ENCODE measurements at places on chromosomes 11 and 22.
A peak's percentile ranks its signal among the peaks of the same experiment; 100 is the strongest.

DNA sequence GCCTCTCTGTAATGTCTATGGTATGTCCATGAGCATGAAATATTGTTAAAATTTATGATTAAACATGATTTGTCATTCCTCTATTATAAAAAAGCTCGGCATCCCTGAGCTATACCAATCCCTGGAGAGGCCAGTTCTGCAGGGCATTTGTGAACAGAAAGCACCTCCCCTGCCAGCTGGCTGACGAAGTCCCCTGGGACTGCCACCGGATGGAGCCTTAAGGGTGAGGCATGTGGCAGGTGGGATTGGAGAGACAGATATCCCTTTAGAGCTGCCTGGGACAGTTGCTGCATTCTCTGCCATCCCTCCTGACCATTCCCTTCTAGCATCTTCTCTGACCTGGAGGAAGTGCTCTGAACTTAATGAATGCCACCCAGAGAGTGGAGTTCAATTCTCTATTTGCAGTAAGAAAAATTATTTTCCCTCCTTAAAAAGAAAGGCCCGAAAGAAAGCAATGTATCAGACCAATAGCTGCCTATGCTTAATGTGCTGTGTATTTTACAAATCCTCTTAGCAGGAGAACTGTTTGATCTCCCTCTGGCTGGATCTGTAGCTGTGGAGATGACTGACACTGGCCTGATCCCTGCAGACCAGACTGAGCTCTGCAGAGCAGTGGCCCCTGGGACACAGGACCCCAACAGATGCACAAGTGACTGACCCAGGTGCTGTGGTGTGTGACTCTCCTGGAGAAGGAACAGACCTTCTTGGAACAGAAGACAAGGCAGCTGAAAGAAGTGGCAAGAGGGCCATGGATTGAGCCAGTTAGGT is 219.0 kb upstream of the NAV2 start:
- no peak for DNase-seq

DNA sequence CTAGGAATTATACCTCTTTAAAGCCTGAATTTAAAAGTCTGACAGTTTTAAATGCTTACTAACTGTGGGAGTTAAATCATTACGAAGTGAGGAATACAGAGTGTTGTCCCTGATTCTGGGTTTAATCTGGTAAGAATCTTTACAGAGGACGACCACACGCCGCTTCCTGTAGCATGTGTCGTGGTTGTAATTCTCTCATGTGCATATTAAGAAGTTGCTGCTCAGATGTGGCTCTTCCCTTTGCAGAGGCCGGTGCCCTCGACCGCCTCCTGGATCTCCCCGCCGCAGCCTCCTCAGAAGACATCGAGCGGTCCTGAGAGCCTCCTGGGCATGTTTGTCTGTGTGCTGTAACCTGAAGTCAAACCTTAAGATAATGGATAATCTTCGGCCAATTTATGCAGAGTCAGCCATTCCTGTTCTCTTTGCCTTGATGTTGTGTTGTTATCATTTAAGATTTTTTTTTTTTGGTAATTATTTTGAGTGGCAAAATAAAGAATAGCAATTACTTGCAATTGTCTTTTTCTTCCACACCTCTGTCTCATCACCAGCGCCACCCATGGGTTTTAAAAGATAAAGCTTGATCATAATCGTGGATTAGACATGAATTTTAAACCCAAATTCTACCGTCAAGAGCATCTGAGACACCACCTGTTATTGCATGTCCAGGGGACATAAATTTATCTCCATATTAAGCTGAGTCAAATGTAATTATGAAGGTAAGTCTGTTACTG is 6.5 kb downstream of the GAL start:
- no peak for DNase-seq

GRCh38 chr11:107769189-107769588 is 57.3 kb upstream of the SLN start:
- DNase-seq: no peak

GRCh38 chr22:46796566-46797195 is 34.2 kb downstream of the TBC1D22A start:
- no peak for DNase-seq

DNA sequence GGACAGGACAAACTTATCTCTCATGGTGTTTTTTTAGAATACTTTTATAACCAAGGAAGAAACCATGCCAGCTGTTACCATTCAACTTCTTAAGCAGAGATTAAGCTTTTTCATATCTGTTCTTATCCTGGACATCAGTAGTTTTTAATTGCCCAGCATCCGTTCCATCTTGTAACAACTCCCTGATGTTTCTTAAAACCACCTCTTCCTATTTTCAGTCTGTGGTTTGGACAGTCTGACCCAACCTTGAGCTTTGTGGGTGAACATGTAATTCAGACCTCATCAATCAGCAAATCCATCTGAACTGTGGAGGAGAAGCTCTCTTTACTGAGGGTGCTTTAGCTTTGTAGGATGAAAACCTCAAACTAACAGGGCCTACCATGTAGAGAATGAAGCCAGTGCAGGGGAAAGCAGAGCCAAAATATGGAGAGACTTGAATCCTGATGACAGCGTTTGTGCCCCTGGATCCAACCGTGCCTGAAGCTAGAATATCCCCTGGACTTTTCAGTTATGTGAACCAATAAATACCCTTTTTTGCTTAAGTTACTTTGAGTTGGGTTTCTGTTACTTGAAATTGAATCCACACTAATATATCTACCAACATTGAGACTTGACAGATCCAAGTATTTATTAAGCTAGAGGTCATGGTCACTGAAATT is 9.4 kb downstream of the TUG1 start:
- no peak for DNase-seq

GRCh38 chr22:49415151-49415951 is 412.3 kb downstream of the BRD1 start:
- no peak for DNase-seq

DNA sequence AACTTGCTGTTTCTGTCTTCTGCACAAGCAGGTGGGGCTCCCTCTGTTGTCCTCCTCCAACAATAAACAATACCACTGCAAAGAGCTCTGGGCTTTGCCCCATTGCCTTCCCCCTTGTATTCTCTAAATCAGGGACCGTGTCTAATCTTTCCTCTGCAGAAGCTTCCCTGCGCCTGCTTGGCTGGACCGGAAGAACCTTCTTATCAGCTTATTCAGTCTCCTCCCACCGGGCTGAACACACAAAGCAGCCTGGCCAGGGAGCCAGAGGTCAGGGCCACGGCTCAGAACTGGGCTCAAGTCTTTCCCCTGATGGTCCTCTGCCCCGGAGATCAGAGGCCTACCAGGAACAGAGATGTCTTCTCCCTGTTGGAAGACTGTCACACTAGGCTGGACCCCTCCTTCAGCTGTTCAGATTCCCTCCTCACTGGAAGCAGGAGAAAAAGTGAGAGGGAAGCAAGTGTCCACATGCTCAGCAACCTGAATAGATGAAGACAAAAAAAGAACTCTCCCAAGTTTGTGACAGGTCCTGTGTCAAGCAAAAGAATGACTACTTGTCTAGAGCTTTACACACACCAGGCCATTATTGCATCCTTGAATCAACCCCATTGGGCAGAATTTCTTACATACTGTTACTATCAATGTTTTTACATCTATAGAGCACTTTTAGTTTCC is 63.7 kb downstream of the RAB30 start:
- DNase-seq: no peak

DNA sequence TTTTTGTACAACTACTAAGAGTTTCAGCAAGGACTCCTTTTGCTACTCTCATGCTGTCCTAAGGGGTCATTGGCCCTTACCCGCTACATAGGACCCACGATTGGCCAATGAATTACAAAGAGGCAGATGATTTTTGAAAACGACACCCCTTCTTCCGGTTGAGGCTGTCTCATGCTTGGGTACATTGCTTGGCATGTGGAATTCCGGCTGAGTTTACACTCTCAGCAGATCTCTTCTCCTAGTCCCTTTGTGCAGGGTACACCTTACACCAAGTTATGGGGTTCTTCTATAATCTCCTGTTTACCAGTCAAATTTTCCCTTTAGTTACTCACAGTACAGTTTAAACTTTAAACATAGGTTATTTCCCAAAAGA is 52.1 kb downstream of the SLC17A6 start:
- DNase-seq: no peak

DNA sequence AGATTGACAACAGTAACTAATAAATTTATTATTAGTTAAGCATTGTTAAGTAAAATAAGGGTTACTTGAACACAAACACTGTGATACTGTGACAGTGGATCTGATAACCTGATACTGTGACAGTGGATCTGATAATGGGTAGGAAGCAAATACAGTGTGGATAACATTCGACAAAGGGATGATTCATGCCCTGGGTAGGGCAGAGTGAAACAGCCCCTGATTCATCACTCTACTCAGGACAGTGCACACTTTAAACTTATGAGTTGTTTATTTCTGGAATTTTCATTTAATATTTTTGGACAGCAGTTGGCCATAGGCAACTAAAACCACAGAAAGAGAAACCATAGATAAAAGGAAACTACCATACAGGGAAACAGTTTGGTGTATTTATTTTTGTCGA is 60.8 kb upstream of the CTSC start:
- DNase-seq: peak; percentile 39

- peak; percentile 51 for DNase-seq
Observed at GRCh38 chr22:27456696-27457503, 344.7 kb downstream of the MN1 start.

GRCh38 chr11:7667460-7667859 is 5.8 kb downstream of the CYB5R2 start:
- no peak for DNase-seq

DNA sequence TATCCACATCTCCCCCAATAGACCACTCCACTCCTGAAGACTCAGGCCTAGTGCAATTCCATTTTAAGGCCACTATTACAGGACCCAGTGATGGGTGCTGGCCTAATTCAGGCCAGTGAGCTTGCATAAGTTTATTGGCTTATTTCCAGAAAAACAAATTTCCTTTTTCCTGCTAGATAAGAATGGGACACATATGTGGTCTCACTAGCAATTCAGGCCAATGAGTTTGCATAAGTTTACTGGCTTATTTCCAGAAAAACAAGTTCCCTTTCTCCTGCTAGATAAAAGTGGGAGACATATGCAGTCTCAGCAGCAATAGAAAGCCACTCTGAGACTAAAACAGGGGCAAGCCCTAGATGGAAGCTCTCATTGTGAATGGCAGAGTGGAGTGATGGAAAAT is 22.4 kb downstream of the ADM start:
- DNase-seq: no peak

- DNase-seq: no peak
Observed at GRCh38 chr11:115420505-115420904, 83.7 kb downstream of the CADM1 start.

DNA sequence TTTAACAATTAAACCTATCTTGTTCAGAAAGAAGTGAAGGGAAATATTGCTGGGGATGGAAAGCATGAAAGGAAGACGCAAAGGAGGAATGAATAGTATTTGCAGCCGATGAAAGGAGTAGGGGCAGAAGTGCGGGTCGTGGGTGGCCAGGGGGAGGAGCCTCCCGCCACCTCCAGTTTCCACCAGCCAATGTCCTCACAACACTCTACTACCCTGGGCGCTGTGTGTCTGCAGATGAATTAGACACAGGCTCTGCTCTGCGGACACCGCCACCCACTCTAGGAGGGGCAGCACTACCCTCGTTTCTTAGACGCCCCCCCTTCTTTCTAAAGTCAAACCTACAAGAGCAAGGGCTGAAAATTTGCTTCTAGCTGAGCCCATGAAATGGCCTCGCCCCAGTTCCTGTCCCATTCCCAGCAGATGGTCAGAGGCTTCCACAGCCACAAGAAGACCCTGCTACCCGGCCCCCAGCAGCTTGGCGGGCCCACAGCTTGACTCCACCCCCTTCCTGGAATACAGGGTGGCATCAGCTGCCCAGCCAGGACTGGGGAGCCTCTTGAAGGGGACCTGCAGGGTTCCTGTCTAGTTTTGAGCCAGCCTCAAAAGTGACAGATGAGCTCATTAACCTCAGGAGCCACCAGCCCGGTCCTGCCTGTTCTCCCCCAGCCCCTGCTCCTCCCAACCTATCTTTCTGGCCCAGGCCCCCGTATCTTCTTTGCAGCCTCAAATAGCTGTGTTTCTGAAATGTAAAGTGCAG is 268.1 kb downstream of the BUD13 start:
- no peak for DNase-seq

- DNase-seq: no peak
Observed at GRCh38 chr11:67117672-67118180, 1.3 kb upstream of the KDM2A start.

DNA sequence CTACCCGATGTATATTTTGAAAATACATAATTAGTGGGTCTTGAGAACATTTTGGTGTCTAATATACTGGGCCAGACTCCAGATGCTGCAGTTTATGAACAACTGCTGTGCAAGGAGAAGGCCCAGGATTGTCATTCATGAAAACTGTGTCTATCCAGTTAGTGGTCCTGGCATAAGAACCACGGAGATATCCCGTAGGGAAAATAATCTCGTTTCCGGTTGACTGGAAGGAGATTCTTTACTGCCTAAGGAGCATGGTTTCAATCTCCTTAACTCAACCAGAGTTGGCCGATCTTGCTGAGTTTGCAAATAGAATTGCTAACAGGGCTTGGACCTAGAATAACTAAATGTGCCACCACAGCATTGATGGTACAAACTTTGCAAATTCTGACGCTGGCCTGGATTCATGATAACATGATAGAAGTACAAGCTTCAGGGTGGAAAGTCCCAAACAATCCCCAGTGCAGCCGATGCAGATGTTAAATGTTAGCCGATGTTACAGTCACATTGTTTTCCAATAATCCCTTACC is 4.6 kb upstream of the RTCB start:
- DNase-seq: no peak

GRCh38 chr11:76269661-76270261 is 63.5 kb upstream of the WNT11 start:
- DNase-seq: no peak

DNA sequence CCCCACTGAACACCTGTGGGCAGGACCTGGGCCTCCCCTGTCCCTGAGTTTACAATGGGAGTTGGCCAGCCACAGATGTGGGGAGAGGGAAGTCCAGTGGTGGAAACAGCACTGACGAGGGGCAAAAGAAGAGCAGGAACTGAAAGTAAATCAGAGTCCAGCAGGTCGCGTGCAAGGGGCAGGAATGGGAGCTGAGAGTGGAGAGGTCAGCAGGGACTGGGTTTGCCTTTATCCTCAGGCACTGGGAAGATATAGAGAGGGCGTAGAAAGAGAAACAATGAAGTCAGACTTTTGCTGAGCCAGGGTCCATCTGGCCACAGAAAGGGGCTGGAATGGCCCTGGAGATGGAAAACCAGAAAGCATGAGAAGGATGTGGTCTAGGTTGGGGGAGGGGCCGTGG is 8.5 kb downstream of the P2RY6 start:
- no peak for DNase-seq

- DNase-seq: no peak
Observed at GRCh38 chr22:29639096-29639495, 35.7 kb downstream of the NF2 start.

DNA sequence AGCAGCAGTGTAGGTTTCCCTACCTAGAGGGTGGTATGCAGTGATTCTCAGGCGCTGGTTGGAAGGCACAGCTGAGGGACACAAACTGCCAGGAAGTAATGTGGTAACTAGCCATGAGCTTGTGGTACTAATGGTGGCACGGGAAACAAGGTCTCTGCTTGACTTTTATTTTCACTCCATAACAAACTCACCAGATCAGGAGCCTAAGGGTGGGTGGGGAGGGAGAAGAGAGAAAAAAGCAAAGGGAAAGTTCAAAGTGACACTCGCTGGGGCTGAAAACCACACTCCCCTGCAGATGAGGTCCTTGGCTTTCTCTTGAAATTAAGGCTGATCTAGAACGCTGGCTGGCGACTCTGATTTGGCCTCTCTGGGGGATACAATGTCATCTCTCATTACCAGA is 22.0 kb downstream of the TRAF6 start:
- DNase-seq: no peak

Measured in HTR-8/SVneo (cell line).